ENCODE measurements at places on chromosomes 3 and 15.

DNA sequence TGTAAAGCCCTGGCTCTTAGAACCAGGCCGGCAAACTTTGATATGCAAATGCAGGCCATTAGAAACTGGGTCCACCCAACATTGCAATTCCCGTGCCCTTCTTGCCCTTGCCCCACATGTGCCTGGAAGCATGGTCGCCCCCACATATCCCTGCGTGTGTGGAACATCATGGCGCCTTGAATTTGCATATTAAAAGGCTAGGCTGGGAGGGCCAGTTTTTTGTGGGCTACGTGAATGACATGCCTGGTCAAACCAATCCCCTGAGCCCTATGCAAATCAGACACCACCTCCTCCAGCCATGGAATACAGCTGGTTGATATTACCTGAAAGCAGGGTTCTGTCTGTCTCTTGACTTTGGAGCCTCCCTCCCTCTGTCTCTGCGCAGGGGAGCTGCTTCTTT, 58.7 kb upstream of the ARHGEF26 start:
- DNase-seq: no peak

DNA sequence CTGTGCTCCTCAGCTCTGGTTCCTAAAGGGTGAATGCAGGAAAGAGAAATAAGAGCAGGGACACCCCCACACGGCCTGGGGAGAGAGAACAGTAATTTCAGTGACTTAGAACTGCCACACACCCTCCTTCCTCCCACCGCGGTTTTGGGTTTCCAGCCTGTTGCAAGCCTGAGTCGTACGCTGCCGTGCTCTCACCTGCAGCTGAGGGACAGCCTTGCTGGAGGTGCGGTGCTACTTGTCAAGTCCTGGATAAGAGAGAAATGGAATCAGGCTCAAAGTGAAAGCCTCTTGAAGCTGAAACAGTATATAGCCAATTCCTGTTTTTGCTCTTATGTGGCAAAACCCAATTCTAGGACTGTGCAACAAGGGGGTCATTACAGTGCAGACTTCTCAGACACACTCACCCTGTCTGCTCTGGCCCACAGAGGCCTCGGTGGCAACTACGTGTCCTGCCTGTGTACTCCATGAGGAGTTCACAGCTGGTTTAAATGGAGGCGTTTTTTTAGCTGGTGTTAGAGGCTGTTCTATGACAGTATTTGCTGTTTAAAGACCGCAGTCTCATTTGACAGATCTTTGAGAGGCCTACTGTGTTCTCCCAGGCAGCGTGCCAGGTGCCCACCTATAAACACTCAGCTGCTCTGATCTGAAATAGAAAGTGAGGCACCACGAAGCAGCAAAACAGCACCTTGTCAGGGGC, 42.9 kb downstream of the TBC1D2B start:
- peak; percentile 80 for DNase-seq

- DNase-seq: no peak
Measured at GRCh38 chr3:64079369-64080150, 56.3 kb upstream of the PSMD6 start.

DNA sequence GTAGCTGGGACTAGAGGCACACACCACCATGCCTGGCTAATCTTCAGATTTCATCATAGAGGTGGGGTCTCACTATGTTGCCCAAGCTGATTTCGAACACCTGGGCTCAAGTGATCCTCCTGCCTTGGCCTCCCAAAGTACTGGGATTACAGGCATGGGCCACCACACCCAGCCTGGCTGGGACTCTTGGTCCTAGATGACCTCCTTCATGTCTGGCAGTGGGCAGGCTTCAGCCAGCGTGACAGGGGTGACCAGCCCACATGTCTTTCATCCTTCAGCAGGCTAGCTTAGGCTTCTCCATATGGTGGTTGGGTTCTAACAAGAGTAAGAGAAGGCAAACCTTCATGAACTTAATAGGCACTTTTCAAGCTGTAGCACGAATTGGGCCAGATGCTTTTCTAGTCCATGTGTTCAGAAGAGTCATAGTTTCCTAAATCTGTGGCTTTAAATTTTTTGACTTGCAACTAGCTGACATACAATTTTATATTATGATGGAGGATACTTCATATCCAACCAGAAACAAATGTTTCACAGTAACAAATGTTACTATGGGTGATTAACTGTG, 7.6 kb downstream of the GPD1L start:
- no peak for DNase-seq

GRCh38 chr3:134366221-134366927, 7.9 kb downstream of the AMOTL2 start:
- no peak for DNase-seq
